ENCODE measurements at places on chromosomes 16 and 17.

GRCh38 chr17:350706-351448 lies 1.7 kb downstream of the RPH3AL start:
- DNase-seq: no peak

GRCh38 chr17:65704731-65705130 lies 143.3 kb upstream of the AXIN2 start:
- DNase-seq: no peak

- no peak for DNase-seq
These were observed 89.8 kb downstream of the KPNA2 start for GRCh38 chr17:68125111-68125870.

DNA sequence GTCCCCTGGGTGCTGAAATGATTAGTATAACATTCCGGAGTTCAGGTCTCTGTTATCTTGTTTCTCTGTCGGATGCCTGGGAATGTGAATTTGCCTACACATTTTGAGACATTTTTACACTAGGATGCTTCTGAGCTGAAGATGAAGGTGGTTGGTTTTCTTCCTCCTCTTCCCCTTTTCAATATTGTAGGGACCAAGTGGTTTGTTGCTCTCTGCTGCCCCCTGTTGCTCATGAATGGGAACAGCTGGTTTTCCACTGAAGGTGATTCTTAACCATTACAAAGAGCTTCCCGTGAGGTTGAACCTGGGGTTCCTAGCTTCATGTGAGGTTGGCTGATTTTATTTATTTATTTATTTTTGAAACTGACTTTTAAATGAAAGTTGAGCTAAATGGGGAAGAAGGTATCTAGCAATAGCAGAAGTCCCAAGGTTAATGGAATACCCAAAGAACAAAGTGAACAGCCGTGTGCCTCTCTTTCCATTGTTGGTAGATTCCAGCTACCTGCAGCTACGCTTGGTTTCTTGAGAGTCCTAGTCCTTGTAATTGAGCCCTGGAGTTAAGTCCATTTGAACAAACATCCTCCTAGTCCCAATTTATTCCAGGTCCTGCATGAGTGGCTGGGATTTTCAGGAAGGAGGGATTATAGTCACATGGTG lies 983.9 kb upstream of the EEF2KMT start:
- no peak for DNase-seq

DNA sequence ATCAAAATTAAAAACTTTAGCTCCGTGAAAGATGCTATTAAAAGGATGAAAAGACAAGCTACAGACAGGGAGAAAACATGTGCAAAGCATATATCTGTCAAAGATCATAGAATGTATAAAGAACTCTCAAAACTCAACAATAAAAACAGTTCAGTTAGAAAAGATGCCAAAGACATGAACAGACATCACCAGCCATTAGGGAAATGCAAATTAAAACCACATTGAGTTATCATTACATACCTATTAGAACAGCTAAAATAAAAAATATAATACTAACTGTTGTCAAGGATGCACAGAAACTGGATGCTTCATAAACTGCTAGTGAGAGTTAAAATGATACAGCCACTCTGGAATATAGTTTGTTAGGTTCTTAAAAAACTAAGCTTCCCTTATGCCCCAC lies 58.8 kb downstream of the NFATC3 start:
- no peak for DNase-seq

DNA sequence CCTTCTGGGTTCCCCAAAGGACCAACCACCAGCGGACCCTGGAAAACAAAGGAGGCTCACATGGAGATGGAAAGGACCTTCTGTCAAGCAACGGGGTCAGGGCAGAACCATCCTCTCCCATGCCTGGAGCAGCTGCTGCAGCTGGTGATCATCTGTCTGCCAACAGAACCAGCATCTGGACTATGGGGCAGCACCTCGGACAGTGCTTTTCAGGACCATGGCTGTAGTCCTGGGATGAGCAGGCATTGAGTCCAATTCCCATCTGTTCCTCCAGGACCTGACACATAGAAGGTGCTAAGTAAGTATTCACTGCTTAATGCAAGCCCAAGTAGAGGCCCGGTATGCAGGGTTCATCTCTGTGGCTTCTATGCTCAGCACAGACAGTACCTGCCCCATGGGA lies 304.7 kb downstream of the XYLT1 start:
- DNase-seq: no peak

- DNase-seq: no peak
These were observed 572 bp downstream of the KSR1 start for GRCh38 chr17:27456681-27457359.

- no peak for DNase-seq
These were observed 33.5 kb downstream of the HS3ST3B1 start for GRCh38 chr17:14334276-14334840.

- no peak for DNase-seq
These were observed 15.8 kb downstream of the COPRS start for GRCh38 chr17:31843070-31843745.

- DNase-seq: no peak
These were observed 7.3 kb downstream of the MFSD6L start for GRCh38 chr17:8791910-8792270.
